ENCODE measurements at places on chromosomes 5 and 9. TPM values are rescaled to one million over a fixed set of nuclear protein-coding genes. Genes with fewer than 3 reads are reported as not detected.
A peak's percentile ranks its signal among the peaks of the same experiment; 100 is the strongest.

DNA sequence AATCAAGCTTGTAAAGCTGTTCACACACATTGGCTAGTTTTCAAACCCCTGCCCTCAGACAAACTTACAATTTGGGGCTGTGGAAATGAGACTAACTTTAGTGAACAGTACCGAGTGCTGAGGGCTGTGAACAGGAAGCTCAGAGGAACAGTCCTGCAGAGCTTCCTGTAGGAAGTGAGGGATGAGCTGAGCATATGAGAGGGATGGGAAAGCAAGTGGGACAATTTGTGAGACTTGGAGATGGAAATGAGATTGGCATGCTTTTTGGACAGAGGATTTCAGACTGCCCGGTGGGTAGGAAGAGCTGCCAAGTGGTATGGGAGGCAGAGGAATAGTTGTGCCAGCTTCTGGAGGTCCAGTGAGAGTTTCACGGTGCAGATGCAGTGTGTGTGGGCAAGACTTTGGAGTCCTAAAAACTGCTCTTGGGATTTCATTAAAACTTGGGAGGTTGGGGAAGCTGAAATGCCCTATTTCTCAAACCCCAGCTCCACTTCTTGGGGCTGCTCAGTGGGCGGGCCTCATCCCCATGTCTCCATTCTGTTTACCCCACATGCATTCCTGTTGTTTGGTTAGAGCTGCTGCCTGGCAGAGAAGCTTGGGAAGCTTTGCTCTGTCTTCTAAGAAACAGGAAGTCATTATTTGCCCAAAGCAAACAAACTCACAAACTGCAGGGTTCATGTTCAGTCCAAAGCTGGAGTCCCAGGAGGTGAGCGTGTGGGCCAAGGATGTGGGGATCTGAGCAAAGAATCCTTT is 267.5 kb downstream of the ZSWIM6 start:
- DNase-seq, result no peak

GRCh38 chr5:855771-856530 is 5.2 kb upstream of the ZDHHC11 start:
- DNase-seq, result no peak

- peak; percentile 25 for DNase-seq
These were observed 189.3 kb upstream of the MAST4 start for GRCh38 chr5:66406761-66407336.

GRCh38 chr5:55823151-55823796 is 27.9 kb upstream of the IL31RA start:
- DNase-seq, result no peak

DNA sequence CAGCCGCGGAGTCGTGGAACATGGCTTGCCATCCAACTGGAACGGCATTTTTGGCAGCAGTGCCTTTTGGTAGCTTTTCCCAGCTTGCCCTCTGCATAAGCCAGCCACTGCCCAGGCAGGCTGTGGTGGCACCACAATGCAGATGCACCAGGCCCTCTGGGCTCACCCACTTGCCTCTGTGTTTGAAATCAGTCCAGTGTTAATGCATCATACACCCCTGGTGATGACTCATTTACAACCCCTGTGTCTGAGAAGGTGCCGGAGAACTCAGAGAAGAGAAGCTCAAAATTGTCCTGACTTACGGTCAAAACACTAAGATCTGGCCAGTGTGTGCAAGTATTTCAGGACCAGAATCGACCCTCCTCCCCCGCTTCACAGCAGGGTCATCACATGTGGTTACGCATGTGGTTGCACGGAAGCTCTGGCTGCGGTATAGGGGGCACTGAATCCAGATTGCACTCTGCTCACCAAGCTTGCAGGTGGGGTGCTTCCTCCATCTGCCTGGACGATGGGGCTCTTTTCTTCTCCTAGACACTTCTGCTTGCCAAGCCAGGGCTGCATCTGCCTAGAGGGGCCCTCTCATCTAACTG is 66.5 kb upstream of the SMIM15 start:
- peak; percentile 84 for DNase-seq

DNA sequence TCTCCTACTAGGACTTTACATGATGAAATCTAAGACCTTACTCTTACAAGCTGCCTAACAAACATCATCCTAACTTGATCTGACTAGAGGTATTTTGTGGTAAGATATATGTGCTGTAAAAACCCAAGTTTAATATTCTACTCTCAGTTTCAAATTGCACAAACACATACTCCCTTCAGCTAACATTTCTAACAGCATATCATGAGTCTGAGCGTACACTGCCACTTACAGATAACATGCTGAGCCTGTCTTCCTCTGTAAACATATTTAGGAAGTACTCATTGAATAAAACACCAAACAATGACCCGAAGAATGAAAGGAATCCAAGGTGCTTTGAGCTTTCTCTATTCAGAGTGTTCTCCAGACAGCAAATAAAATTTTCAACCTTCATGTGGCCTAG is 7.9 kb upstream of the ESM1 start:
- no peak for DNase-seq

Gene MAPK9
- total RNA-seq, result 26.3 TPM

GRCh38 chr9:16121168-16121567 is 568.3 kb downstream of the CCDC171 start:
- DNase-seq, result no peak

DNA sequence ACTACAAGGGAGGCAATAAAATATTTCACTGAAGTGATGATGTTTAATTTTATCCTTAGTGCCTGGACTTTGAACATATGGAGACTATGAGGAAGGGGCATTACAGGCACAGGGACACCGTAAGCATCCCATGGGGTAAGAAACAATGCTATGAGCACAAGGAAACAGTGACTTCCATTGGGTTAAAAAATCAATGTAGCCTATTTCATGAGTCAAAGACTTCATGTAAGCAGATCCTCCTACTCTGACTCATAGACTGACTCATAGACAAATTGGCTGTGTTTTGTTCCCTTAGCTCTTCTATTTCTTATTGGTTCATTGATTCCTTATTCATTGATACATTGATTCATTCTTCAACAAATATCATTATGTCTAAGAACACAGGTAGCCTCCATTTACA is 351.0 kb downstream of the PRELID2 start:
- DNase-seq, result peak; percentile 59

DNA sequence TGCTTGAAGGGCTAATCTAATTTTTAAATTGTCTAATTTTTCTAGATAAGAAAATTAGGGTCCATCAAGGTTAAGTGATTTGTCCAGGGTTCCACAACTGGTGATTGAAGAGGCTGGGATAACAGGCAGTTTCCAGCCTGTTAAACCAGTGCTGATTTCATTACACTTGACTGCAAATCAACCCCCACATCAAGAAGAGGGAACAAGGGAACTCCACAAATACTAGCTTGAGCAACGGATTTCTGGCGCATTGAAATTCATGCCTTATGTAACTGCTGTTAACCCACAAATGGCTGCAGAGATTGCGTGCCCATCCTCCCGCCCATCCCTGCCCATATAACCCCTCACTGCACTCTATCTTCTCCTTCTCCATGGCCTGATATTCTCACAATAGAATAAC is 10.0 kb downstream of the PLPPR1 start:
- DNase-seq, result no peak

DNA sequence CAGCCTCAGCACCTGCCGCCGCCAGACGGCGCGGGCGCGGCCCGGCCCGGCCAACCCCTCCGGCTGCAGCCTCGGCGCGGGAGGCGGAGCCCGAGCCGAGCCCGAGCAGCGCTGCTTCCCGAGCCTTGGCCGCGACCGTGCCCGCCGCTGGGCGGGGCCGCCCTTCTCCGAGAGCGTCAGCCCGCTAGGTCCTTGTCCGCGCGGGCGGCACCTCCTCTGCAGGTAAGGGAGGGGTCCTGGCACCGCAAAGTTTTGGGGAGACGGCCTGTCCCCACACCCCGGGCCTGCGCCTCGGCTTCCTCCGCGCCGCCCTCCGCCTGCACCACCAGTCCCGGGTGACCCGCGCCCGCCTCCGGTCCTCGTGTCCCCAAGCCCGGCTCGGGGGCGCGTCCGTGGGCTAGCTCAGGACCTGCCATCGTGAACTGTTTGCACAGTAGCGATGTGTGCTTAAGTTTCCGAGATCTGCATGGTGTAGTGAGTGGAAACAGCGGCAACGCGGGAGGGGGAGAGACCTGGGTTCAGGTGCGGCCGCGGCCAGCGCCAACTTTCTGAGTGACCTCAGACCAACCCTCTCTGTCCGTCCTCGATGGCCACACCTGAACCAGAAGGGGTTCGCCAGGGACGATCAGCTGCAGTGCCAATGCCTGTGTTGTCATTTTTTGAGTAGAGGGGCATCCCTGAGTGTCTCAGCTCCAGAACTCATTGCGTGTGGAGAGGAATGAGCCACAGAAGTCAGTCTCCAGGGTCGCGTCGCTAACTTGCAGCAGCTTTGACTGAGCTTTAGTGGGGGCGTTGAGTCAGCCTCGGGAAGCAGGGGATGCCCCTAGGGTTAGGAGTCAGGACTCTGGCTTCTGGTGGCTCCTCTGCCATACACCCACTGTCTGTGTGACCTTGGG is at the start of gene FRMPD1:
FRMPD1 (plus strand) TSS at position 82 of the 896 bp plus-strand sequence. CDS start 41,688 bp downstream, outside the sequence.
- peak; percentile 71 for DNase-seq

GRCh38 chr5:149641000-149641576 is 59.8 kb downstream of the ARHGEF37 start:
- DNase-seq, result peak; percentile 33

- no peak for DNase-seq
These were observed 13.8 kb downstream of the INVS start for GRCh38 chr9:100112677-100113336.

Gene DBH
- total RNA-seq, result not detected

DNA sequence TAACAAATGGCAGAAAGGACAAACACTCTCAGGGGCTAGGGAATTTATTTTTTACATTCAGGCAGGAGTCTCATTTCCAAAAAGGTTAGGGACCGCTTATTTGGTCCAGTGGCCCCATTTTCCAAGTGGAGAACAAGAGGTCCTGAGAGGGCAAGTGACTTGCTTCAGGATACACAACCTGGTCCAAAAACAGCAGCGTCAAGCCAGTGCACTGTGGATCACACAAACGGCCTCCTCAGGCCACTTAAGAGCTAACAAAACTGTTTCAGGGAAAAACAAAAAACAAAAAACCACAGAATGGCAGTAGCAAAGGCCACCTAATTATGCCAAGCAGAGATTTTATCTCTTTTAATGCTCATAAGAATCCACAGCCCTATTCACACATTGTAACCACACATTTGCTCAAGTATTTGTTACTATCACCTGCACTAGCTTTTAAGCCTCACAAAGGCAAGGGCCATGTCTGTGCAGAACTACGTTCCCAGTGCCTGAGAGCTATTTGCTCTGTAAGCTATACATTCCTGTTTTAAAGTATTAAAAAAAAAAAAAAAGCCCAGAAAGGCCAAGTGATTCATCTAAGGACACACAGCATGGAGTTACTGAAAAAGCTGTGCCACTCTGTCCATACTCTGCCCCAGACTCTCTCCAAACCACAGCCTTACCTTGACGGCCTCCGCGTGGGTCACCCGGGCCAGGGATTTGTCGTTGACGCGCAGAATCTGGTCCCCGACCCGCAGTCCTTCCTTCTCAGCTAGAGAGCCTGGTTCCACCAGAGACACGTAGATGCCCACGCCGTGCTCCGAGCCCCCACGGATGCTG is 1.5 kb downstream of the WHRN start:
- no peak for DNase-seq

DNA sequence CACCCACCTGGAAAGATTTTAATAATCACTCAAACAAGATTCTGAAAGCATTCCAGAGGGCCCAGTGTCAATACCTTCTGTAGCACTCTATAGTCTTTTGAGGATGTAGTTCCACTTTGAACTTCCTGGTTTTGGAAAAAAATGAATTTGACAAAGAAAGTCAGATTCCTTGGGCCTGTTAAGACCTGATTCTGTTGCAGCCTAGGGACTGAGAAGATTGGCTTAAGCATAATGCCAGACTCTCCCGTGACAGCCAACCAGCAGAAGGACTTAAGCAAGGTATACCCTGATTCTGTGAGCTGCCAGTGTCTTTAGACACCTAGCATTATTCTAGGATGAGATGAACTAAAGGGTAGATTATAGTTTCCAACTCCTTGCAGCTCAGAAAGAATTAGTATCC is 6.8 kb downstream of the SPINK5 start:
- no peak for DNase-seq

DNA sequence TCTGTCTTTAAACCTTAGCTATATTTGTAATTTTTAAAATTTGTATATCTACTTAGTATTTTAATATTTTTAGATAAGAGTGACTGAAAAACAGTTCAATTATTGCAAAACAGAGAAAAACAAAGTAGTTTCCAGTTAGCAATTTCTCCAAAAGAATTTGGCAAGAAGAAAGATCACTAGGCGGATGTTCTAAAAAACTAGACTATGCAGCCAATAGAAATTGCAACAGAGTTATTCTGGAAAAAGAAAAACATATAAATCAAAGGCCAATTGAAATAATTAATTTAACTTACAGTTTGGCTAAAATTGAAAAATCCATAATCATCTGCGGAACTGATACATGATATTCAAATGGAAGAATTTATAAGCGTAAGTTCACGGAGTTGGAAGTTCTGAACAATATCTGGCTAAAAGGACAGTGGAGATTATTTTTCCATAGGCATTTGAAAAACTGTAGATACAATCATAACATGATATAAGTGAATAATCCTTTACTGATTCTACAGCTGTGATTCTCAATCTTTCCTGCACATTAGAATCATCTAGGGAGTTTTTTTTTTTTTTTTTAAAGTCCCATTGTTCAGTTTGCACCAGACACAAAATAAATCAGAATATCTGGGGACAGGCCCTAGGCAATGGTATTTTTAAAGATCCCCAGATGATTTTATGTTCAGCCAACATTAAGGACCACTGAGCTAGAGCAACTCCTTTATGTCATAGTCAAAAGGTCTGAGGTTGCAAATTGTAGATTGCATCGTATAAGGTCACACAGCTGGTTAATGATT is 605.1 kb upstream of the DAB2 start:
- no peak for DNase-seq

DNA sequence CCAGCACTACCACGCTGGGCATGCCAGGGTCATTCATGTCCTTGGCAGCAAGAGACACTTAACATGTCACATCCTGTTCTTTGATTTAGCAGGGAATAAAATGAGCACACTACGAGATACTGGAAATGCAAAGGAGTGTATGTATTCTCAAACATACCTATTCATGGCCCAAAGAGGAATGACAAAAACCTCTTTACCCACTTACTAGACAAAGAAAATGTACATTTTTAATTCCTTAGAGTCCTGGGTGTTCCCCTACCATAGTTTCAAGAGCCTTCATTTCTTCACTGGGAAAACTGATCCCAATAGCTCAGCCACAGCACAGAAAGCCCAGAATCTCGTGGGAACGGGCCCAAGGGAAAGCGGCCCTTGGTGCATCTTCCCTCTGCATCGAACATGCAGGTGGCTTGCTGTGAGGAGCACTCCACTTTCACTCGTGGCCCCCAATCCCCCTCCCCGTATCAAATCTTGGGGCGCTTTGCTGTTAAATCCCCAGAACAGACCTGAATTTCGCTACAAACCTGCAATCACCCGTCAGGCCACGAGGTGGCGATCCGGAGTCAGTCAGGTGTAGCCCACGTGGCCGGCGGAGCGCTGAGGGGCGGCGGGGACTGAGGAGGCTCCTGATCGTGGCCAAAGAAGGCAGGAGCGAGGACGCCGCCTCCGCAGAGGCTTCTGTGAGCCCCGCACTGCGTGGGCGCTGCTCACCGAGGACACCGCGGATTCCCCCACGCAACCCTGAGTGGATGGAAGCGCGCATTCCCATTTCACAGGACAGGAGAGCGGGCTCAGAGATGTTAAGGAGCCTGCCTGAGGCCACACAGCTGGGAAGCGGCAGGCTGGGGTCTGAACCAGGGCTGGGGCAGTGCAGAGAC is 91.4 kb downstream of the LMX1B start:
- peak; percentile 91 for DNase-seq

Gene PGGT1B
- 20.6 TPM for total RNA-seq
